NCI-H510A treated with DMSO at 0.1 percent for 48 hours (cell line): ENCODE measurements at places on chromosomes 2 and 18.

DNA sequence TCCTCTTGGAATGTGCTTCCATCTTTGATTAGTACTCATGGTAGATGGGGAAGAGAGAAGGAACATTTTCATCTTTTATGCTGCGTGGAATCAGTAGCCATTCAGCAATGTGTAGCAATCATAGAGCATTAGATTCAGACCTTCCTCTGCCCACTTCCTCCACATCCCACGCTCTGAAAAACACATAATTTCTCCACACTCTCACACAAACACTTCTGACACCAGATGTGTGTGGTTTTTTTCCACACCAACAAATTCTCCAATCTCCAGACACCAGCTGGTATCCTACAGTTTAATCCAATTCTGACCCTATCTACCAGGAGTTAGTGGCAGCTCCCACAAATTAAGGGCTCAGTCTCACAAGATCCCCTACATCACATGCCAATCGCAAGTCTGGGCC, 103.3 kb downstream of the AOX1 start:
- DNase-seq = no peak

GRCh38 chr2:237132799-237133198, 47.1 kb downstream of the COPS8 start:
- DNase-seq = no peak

GRCh38 chr2:42566025-42566424, 2.4 kb upstream of the MTA3 start:
- DNase-seq = no peak

GRCh38 chr18:67301592-67301991, 214.9 kb downstream of the DSEL start:
- no peak for DNase-seq

- no peak for DNase-seq
Observed at GRCh38 chr2:20194097-20195015, 30.6 kb downstream of the SDC1 start.
